CD4-positive, alpha-beta T cell treated with Interleukin-15 for 4 hours (primary cell): ENCODE measurements at places on chromosomes 13 and 19.

- DNase-seq = no peak
Observed at GRCh38 chr19:35498984-35499527, 8.8 kb upstream of the KRTDAP start.

- no peak for DNase-seq
Observed at GRCh38 chr13:98428256-98428966, 148.5 kb downstream of the STK24 start.

DNA sequence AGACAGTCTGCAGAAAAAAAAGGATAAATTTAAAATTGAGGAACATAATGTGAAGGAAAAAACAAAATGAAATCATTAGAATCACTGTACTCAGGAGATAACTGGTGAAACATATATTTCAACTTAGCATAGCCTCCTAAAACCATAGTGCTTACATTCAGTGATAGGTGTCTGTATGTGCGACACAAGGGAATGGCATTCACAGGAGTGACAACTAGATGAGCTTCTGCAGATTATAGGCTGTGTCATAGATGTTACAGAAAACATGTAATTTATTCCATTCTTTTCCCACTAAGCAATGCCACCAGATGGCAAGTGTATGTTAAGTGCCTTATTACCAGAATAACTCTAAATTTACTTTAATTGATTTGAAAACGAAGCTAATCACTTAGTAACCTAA, 960.0 kb upstream of the PCDH20 start:
- no peak for DNase-seq

DNA sequence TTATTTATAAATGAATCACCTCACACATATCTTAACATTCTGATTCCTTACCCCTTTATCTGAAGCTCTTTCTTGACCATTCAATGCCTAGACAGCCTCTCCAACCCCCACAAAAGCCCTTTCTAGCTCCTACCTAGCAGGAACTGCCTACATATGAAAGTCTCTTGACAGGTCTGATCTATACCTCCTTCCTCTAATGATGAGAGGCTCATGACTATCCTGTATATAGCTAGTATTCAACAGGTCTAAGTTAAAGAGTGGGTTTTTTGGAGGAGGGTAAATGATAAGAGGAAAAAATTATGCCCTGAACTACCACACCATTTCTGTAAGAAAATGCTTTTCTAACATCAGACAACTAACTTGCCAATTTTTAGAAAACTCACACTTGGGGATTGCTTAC, 47.0 kb downstream of the RBM26 start:
- DNase-seq = no peak

GRCh38 chr13:76523740-76524340, 362.4 kb downstream of the KCTD12 start:
- no peak for DNase-seq

DNA sequence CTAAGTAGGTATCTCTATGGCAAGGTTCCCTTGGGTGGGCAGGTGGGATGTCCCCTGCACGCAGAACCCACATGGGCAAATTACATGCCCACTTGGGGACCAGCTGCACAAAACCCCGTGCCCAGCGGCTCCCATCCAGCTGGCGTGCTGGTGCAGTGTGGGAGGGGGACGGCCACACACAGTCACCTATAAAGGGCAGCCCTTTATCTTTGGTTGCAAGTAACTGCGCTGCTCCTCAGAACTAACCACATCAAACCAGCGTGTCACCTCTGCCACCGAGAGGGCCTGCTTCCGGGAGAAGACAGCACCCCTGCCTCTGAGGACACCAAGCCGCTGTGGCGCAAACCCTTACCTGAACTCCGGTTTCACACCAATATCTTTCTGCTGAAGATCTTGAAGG, 32.2 kb downstream of the ANKRD27 start:
- peak; percentile 72 for DNase-seq

DNA sequence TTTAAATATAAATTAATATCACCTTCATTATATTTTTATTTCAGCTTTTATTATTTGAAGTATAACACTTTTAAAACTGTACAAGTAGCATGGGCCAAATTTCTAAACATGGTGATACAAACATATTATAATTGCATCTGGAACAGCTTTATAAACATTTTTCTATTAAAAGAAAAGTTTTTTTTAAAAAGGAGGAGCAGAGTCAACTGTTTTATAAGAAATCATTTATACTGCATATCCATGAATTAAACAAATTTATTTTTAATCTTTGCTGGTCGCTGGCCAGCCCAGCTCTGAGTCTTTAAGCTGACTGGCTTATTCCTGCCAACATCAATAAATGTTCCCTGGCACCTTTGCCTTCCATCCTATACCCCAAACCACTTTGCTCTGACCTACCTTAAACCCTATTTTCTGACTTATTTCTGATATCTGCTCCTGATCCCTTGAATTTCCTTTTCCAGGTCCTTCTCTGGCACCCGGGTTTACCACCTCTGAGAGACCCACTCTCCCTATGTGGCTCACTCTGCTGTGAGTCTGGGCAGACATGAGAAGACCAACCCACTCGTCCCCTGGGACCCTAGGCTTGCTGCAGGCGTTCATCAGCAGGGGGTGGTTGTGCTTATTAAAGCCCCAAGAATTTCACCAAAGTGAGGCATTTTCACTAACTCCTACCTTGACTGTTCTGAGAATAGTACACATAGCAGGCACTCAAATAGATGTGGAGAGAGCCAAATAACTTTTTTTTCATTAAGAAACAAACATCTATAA, 220.3 kb downstream of the KLF12 start:
- DNase-seq = no peak

- DNase-seq = no peak
Observed at GRCh38 chr13:33639626-33640080, 178.3 kb upstream of the RFC3 start.

DNA sequence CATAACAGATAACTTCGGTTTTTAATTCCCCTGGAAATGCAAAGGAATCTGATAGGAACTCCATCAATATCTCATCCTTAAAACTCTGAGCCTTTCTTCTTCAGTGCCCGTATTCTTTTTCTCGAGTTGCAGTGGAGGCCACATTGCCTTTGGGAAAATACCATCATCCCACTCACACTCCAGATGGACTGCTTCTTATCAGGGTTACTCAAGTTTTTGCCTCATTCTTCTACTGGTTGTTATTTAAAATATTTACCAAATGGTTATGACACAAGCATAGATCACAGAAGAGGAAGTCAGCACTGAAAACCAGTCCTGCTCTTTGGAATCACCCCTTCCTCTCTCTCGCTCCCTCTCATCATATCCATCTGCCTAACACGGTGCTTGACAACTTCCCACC, 1020.5 kb upstream of the SLC10A2 start:
- no peak for DNase-seq

DNA sequence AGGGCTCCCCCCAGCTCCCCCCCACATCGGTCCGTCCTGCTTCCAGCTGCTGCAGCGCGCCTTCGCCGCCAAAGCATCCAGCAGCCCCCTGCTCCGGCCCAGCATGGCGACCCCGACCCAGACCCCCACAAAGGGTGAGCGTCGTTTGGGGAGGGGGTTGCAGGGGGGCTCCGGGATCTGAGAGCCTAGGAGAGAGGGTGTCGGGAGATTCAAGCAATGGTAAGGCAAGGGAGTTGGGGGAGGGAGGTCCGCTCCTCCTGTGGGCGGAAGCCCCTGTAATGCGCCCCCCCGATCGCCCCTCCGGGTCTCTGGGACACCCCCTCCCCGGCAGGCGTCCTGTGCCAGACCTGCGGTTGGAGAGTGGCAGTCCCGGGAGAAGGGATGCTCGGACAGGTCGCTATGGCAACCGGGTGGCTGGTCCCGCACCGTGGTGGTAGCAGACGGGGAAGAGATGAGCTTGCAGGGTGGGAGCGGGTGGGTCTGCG, at the start of gene FXYD7:
FXYD7 (plus strand) TSS at position 25 of the 485 bp plus-strand sequence; CDS start at position 104, 79 bp downstream.
- DNase-seq = no peak

- no peak for DNase-seq
Observed at GRCh38 chr13:64546371-64546770, 2683.8 kb downstream of the PCDH9 start.

- DNase-seq = no peak
Observed at GRCh38 chr13:74325106-74325505, 190.9 kb upstream of the KLF12 start.

GRCh38 chr19:38662537-38663155, 15.2 kb downstream of the ACTN4 start:
- DNase-seq = no peak

- peak; percentile 44 for DNase-seq
Observed at GRCh38 chr19:58021541-58022282, 12.1 kb upstream of the ZSCAN1 start.

GRCh38 chr13:73340069-73340468, 281.3 kb downstream of the KLF5 start:
- DNase-seq = no peak

DNA sequence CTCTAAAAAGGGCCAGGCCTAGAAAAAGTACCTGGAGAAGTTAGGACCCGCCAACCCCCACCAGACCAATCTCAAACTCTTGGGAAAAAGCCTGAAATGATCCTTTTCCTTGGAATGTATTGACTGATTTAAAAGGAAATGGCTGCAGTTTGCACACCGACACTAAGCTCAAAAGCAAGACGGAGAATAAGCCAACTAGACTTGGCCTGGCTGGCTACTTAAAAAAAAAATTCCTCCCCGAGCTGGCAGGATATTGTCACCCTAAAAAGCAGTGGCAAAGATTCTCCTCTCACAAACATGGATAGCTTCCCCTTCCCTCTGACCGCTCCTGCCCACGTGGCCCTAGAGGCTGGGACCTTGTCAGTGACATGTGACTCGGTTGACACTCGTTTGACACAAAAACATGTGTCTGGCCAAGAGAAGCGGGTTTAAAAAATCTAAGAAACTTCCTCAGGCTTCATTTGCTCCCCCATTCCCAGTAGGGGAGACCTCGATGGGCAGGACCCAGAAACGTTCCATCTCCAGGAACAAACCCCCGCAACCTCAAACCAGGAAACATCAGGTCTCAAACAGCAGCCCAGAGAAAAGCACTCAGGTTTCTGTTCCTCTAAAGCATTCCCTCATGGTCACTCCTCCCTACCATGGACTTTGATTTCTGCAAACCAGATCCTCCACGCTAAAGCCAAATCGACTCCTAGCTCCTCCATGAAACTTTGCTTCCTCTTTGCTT, 1.3 kb downstream of the RFX1 start:
- DNase-seq = no peak

- no peak for DNase-seq
Observed at GRCh38 chr13:105565136-105565727, 970.2 kb downstream of the EFNB2 start.

DNA sequence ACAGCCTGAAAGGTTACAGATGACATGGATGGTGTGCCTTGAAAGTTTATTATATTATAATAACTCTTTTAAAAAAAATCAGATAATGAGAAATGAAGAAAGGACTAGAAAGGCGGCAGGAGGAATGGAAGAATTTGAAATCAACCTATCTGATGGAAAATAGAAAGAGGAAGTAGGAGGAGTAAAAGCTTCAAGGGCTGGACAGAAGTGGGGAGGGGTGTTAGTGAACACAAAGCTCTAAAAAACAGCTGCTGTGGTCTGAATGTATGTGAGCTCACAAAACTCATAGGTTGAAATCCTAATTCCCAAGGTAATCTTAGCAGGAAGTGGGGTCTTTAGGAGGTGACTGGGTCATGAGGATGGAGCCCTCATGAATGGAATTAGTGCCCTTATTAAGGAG, 19.5 kb downstream of the CCDC70 start:
- no peak for DNase-seq

DNA sequence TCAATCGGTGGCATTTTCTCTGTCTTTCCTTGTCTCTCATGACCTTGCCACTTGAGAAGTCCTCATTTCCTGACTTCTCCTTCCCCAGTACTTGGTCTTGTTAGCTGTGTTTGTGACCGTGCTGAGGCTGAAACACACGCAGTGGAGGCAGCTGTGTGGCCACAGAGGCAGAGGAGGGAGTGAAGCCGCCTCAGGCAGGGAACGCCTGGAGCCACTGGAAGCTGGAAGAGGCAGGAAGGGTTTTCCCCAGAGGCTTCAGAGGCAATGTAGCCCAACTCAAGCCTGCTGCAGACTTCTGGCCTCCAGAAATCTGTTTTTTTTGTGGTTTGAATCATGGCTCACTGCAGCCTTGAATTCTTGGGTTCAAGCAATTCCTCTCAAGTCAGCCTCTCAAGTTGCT, 29.2 kb upstream of the ARGLU1 start:
- no peak for DNase-seq

DNA sequence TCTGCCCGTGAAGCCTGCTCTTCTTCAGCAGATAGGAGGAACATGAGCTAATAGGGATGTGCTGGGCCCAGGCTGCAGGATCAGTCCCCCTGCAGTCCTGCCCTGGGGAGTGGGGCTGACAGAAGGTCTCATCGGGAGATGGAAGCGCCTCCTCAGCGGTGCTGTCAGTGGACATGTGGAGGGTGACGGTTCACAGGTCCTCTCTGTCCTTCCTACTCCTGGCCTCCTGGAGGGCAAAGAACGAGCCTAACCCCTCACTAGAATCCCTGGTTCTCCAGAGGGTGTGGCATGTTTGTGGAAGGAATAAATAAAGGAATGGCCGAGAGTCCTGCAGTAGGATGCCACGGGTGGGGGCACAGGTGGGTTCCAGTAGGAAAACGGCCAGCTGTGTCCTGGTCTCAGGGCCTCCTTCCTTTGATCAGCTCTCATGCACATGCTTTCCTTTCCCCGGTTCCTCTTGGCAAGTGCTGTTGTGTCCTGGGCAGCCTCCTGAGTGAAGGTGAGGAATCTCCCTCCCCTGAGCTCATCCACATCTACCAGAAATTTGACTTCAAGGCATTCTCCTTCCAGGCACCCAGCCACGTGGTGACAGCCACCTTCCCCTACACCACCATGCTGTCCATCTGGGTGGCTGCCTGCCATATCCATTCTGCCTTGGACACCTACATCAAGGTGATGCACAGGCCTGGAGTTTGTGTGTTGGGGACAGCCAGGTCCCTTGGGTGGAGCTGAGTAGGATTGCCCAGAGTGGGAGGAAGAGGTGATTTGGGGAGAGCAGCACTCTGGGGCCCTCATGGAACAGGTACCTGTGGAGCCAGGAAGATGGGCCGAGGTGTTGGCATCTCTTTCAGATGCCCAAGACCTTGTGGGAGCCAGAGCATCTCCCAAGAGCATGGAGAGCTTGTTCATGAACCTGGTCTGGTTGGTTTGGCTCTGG, 28.6 kb upstream of the ZNF492 start:
- DNase-seq = no peak

GRCh38 chr13:83281654-83282053, 600.6 kb downstream of the SLITRK1 start:
- DNase-seq = no peak

- DNase-seq = no peak
Observed at GRCh38 chr19:50858886-50859285, 4.2 kb downstream of the KLK3 start.

GRCh38 chr13:85799097-85799582, at the start of gene SLITRK6:
TSS of gene SLITRK6 (minus strand) at chr13:85799419. CDS start at chr13:85796508, 2,911 bp downstream.
- DNase-seq = no peak
